ENCODE measurements at places on chromosomes 3 and 15.

GRCh38 chr3:183619010-183619409, 16.4 kb upstream of the KLHL24 start:
- no peak for DNase-seq

DNA sequence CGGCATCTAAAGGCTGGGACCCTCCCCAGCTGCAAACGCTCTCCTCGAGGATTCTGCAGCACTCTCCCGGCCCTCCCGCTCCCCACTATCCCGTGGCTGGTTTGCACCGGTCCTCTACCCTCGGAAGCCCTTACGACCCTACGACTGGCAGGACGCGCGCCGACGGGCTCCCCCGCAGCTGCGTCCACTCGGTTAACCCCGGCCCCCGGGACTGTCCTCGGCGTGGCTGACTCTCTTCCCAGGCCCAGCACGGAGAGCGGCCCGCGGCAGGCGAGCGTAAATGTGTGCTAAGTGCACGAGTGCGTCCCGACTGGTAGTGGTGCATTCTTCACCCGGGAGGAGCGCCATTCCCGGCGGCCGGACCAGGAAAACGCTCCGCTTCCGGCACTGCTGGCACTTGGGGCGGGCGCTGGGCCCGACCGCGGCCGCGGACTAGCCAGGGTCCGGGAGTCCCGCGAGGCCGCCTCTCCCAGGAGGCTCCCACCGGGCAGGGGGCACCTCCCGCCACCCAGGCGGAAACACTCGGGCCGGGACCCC, 508 bp downstream of the GORASP1 start:
- DNase-seq: no peak

- no peak for DNase-seq
Observed at GRCh38 chr15:98085003-98085639, 124.6 kb downstream of the ARRDC4 start.

GRCh38 chr3:32791833-32792232, 26.0 kb upstream of the TRIM71 start:
- no peak for DNase-seq

- DNase-seq: peak; percentile 55
Observed at GRCh38 chr3:13420045-13420830, at the start of gene NUP210. NUP210 (minus strand) TSS chr3:13420322; CDS start chr3:13420226, 96 bp downstream.

DNA sequence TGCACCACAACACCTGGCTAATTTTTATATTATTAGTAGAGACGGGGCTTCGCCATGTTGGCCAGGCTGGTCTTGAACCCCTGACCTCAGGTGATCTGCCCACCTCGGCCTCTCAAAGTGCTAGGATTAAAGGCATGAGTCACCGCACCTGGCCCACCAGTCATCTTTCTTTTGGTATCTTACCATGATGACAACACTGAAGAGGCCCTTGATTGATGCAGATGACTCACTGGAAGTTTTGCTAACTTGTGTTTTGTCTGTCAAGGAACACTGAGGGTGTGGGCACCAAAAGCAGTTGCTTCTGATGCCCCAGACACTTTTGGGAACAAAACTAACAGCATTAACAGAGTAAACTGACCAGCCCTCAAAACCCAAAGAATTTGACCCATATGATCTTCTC, 88.3 kb downstream of the MYO5A start:
- DNase-seq: no peak

DNA sequence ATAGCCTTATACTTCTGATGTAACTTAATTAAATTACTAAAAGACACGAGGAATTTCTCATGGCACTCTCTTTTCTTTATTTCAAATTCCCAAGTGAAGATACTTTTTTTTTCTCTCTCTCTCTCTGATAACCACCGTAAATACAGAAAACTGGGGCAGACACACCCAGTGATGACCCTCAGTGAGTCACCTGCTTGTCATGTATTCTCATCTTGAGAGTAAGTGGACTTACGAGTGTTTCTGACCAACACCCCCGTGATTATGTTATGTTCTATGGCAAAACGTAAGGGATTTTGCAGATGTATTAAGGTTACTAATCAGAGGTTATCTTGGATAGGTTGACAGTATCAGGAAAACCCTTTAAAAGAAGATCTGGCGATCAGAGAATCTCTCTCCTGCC, 348.8 kb upstream of the ZNF717 start:
- no peak for DNase-seq

- no peak for DNase-seq
Observed at GRCh38 chr3:98735761-98736269, 27.3 kb upstream of the ST3GAL6 start.

DNA sequence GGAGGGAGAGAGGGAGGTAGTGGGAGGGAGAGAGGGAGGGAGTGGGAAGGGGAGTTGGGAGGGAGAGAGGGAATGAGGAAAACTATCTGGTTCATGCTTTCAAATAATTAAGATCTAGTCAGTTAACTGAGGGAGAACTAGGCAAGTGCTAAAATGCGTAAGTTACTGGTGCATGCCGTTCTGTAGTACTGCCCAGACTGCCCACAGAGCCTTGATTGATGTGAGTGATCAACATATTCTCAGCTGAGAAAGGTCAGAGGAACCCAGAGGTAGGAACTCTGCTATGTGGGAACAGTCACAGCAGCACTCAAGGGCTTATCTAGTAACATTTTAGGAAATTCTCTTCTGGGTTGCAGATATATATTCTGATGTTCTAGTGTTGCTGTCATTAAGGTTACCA, 149.8 kb upstream of the ROBO1 start:
- no peak for DNase-seq

DNA sequence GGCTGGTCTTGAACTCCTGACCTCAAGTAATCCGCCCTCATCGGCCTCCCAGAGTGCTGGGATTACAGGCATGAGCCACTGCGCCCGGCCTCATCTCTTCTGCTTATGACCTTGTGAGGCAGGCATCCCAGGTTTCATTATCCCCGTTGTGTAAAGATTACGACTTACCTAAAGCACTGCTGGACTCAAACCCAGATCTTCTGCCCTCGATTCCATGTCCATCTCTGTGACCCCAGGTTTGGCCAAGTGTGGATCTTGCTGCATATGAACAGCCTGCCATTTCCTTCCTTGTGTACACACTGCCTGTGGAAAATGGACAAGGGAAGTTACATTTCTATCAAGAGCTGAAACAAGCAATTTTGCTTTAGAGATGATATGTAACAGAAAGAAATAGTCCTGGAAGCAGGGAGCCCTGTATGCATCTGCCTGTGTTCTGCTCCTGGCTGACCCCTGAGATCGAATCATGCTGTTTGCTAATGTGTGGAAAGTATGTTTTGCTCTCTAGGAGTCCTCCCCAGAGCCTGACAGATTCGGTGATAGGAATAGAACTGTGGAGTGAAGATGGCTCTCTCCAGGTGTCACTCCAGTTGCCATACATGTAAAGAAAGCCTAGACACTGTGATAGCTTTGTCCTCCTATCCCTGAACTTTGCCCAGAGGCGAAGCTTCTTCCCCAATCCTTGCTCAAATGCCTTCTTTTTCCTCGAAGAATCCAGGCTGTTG, 11.8 kb upstream of the LIPC start:
- DNase-seq: no peak

- DNase-seq: no peak
Observed at GRCh38 chr3:74443102-74443501, 171.4 kb downstream of the CNTN3 start.

GRCh38 chr15:74505837-74506514, 35.0 kb upstream of the ARID3B start:
- DNase-seq: no peak

DNA sequence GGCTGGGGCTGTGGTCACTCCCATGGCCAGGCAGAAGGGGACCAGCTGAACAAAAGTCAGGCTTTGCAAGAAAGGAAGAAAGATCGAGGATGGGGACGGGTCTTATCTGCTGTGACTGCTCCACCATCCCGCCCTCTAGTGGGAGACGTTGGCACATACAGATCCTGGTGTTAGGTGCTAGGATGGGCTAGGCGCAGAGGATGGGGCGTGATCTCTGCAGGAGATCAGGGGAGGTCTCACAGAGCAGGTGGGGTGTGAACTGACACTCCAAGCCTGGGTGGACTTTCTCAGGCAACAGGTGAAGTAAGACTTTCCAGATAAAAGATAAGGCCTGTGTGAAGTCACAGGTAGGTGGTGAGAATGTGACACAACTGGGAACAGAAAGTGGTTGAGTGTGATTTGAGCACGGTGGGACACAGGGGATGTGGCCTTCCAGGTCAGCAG, 141.9 kb upstream of the SMAD3 start:
- peak; percentile 17 for DNase-seq

GRCh38 chr3:158920371-158920770, 118.5 kb downstream of the MFSD1 start:
- no peak for DNase-seq

- DNase-seq: no peak
Observed at GRCh38 chr15:95152741-95153140, 921.4 kb downstream of the MCTP2 start.

DNA sequence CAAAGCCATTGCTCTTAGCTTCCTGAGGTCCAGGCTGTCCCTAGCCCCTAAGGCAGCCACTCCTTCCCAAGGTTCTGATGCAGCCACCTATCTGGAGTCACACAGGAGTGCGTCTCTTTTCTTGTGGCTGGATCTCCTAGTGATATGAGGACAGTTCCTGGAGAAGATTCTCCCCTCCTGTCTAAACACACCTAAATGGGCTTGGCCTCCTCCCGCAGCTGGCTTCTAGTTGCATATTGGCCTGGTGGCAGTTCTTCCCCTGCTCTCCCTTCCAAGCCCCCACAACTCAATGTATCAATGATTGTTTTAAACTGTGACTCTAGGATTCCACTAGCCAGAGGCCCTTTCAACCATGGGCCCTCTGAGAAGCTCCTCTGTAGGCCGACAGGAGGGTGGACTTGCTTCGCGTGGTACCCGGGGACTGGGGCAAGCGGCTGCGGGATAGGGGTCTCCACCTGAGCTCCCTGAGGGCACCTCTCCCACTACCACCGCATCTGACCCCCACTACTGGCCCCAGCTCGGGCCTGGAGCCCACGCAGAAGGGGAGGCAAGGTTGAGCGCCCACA, 1.4 kb downstream of the ITGA11 start:
- DNase-seq: no peak

DNA sequence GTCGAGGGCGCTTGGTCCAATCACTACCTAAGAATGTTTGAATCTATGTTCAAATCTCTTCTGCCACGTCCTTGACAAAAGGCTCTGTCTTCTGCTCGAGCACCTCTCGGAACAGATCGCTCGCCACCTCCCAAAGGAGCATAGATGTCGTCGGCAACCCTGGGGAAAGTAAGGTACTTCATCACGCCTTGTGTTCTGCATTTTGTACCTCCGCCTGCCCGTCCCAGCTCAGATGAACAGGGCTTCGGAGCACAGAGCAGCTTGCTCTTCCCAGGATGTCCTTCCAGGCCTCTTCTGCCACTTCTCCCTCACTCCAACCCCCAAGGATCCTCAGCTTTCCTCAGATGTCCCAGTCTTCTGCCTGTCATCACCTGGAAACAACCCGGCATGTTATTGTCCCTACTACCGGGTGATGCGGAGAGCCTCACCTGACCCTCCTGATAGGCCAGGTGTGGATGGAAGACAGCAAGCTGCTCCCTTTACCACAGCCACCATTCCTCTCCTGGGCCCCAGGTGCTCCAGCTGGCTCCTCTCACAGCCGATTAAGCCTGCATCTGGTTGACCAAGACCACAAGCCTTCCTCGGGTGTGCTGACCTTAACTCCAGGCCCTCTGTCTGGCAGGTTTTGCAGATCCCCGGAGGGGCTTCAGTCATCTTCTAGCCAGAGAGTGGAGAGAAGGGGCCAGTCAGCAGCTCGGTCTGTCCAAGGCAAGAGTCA, 270.5 kb downstream of the FAM43A start:
- no peak for DNase-seq

GRCh38 chr3:12495749-12496452, 11.6 kb downstream of the TSEN2 start:
- DNase-seq: no peak

GRCh38 chr3:172391592-172392302, 56.5 kb downstream of the GHSR start:
- DNase-seq: no peak

GRCh38 chr15:57461541-57461940, 85.2 kb downstream of the CGNL1 start:
- DNase-seq: no peak

GRCh38 chr3:123122057-123122456, 55.2 kb downstream of the PDIA5 start:
- no peak for DNase-seq

GRCh38 chr15:31128919-31129768, 27.6 kb upstream of the TRPM1 start:
- DNase-seq: peak; percentile 73

- DNase-seq: no peak
Observed at GRCh38 chr3:66923969-66924368, 74.1 kb upstream of the KBTBD8 start.

- no peak for DNase-seq
Observed at GRCh38 chr3:155741101-155741500, 3.8 kb downstream of the PLCH1 start.

- DNase-seq: no peak
Observed at GRCh38 chr3:197168606-197169005, 129.8 kb downstream of the DLG1 start.

DNA sequence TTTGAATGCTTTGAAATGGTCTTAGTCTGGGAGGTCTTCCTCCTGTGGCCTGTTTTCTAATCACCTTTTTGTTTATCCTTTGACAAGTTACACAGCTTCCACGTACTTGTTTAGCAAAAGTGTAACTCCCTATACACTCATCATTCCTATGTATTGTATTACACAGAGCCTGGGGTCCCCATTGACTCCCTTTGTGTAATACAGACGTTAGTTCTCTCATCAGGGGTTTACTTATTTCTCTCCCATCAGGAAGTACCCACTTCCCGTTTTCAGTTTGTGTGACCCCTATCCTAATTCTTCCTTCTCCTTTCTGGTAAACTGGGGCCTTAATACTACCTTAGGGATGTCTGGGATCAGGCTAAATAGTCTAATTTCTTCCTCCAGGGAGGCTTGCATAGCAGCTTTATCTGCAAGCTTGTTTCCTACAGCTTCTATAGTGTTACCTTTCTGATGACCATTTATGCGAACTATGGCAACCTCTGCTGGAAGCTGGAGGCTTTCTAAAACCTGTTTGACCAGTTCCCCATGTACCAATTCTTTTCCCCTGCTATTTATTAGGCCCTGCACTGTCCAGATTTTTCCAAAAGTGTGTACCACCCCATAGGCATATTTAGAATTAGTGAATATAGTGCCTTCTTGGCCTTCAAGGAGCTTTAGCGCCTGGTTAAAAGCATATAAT, 22.4 kb downstream of the ARL8B start:
- no peak for DNase-seq

GRCh38 chr15:89809093-89809786, 5.4 kb downstream of the ANPEP start:
- no peak for DNase-seq

DNA sequence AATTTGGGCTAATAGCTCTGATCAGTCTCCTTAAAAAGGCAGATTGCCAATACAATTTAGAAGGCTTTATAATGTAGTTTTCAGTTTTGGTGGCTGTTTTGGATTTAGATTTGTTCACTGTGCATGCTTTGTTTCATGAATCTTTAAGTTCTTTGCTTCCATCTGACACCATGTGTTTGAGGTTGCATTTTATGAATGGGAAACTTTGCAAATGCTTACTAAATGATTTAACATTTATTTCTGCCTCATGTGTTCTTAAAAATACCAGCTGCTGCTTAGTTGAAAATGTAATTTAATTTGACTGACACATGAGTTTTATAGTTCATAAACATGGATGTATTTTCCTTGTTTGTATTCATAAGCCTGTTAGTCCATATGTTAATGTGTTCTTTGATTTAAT, 78.6 kb downstream of the RNF13 start:
- no peak for DNase-seq

- no peak for DNase-seq
Observed at GRCh38 chr3:72580246-72580756, 267.9 kb downstream of the SHQ1 start.
